ENCODE measurements at places on chromosomes 6 and 20. TPM values are rescaled to one million over a fixed set of nuclear protein-coding genes. Genes with fewer than 3 reads are reported as not detected.
A peak's percentile ranks its signal among the peaks of the same experiment; 100 is the strongest.

DNA sequence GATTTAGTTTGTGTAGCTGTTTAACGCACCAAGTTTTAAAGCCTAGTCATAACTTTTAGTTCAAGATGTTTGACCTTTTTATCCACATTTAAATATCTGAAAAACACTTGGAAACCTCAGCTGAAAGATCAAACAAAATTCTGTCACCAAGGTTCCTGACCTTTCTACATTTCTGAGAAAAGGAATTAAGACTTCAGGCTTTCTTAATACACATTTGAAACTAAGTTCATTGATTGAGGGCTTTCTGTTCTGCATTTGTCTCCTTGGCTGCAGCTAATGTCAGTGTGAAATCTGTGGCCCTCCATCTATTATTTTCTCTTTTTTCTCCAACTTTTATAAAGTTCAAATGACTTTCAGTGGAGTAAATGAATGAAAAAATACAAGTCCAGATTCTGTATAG lies 22.7 kb upstream of the FBXL4 start:
- H3K4me3 ChIP-seq, result no peak overlapping the region
- H3K27ac ChIP-seq, result no peak overlapping the region
- H3K27me3 ChIP-seq, result no peaks in the 10 kb centered on the region
- H3K36me3 ChIP-seq, result no peaks in the 10 kb centered on the region

DNA sequence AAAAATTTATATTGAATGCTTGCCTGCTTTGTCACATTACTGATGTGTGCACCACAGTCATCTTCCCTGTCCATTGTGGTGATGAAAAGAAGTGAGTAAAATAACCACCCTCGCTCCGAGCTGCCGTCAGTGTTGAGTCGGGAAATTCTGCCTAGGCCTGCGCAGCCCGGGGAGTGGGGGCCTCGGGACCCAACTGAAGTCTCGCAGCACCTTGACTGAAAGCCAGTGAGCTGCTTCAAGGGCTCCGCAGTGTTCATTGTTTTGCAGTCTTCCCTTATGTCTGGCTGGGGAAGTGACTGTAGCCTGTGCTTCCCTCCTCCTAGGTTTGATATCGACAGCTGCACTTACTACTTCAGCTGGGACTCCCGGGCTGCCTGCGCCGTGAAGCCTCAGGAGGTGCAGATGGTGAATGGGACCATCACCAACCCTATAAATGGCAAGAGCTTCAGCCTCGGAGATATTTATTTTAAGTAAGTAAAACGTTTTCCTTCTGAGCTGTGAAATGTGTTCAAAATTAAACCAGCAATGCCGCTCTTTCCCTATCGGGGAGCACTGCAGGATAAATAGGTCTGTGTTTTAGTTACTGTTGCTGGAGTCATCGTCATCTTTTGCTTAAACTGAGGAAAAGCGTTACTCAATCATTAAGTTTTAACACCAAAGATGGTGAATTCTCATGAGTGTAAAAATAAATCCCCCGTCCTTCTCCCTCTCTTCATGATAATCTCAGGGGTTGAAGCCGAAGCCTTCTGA lies 32.7 kb upstream of the SLC22A1 start:
- no peaks in the 10 kb centered on the region for H3K27me3 ChIP-seq
- H3K4me3 ChIP-seq, result no peak overlapping the region
- no peak for DNase-seq
- peaks cover 39% of the 10 kb centered on the region for H3K36me3 ChIP-seq

GRCh38 chr6:35496841-35497570 lies at the start of gene TEAD3:
Gene TEAD3 (minus strand): TSS chr6:35497079.
- peaks cover 9% of the 10 kb centered on the region for H3K27me3 ChIP-seq
- peak; percentile 92 for DNase-seq
- peak within 1 kb of the TSS; percentile 94 for H3K27ac ChIP-seq
- no peaks in the 10 kb centered on the region for H3K36me3 ChIP-seq
- peak within 1 kb of the TSS; percentile 88 for H3K4me3 ChIP-seq

DNA sequence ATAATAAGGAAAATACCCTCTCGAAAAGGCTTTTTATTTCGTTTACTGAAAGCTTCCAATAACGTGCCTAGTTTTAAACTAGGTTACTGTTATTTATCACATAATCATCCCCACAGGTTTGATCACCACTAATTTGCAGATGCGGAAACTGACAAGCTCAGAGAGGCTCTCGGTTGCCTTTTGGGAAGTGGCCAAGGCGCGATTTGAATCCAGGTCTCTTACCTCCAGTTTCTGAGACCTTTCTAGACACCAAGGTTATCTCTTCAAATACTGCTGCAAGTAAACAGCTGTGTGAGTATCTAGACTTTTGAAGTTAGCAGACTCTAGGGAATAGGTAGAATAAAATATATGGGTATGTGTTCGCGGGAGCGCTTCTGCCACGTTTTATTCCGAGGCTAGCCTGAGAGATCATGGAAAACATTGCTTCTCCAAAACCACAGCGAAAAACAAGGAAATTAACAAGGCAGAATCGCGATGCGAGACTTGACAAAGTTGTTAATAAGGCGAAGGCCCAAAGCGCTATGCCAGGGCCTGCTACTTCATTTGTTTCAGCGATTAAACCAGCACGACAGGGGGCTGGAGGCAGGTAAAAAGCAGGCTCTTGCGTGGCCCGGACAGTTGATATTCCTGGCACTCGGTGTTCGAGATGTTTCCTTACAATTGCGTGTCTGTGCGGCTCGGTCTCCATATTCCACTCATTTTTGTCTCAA lies 1.8 kb upstream of the JARID2 start:
- DNase-seq, result peak; percentile 82
- H3K27ac ChIP-seq, result peak overlapping the region; percentile 86
- peak overlapping the region; percentile 92 for H3K4me3 ChIP-seq

DNA sequence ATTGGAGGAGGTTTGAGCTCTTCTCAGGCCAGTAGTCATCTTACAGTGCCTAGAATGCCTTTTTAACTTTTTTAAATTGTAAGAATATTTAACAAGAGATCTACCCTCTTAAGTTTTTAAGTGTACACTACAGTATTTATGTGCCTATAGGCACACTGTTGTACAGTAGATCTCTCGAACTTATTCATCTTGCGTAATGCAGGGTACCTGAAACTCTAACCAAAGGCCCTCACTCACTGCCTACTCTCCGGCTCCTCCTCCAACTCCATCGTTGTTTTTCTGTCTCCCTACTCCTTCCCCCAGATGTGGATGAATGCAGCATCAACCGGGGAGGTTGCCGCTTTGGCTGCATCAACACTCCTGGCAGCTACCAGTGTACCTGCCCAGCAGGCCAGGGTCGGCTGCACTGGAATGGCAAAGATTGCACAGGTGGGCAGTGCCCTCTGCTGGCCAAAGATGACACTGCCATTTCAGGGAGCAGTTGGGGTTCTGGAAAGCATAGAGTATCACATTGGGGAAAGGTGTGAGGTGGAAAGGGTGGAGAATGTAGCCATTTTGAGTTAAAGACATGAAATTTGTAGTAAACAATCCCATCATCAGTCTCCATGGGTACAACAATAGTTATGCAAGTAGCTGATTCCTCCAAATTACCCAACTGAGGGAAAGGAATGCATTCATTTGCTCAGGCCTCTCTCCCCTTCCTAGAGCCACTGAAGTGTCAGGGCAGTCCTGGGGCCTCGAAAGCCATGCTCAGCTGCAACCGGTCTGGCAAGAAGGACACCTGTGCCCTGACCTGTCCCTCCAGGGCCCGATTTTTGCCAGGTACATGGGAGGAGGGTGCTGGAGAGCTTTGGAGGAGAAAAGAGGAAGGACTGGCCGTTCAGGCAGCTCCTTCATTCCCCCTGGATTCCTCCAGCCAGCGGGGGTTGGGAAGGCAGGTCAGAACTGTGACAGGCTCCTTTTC lies 18.4 kb upstream of the ZNF76 start:
- peak overlapping the region; percentile 36 for H3K27ac ChIP-seq
- no peaks in the 10 kb centered on the region for H3K36me3 ChIP-seq
- DNase-seq, result peak; percentile 90
- H3K4me1 ChIP-seq, result peaks cover 39% of the 10 kb centered on the region
- H3K27me3 ChIP-seq, result peaks cover 41% of the 10 kb centered on the region

GRCh38 chr20:35290186-35290886 lies 1.9 kb downstream of the FAM83C start:
- no peaks in the 10 kb centered on the region for H3K36me3 ChIP-seq
- no peaks in the 10 kb centered on the region for H3K4me1 ChIP-seq
- H3K27me3 ChIP-seq, result no peaks in the 10 kb centered on the region
- no peak for DNase-seq

- H3K27me3 ChIP-seq, result peaks cover 12% of the 10 kb centered on the region
- H3K4me1 ChIP-seq, result peaks cover 4% of the 10 kb centered on the region
- peak; percentile 44 for DNase-seq
- H3K4me3 ChIP-seq, result no peak overlapping the region
- H3K36me3 ChIP-seq, result no peaks in the 10 kb centered on the region
- no peak overlapping the region for H3K27ac ChIP-seq
These were observed 10.2 kb downstream of the VSX1 start for GRCh38 chr20:25071734-25072133.

DNA sequence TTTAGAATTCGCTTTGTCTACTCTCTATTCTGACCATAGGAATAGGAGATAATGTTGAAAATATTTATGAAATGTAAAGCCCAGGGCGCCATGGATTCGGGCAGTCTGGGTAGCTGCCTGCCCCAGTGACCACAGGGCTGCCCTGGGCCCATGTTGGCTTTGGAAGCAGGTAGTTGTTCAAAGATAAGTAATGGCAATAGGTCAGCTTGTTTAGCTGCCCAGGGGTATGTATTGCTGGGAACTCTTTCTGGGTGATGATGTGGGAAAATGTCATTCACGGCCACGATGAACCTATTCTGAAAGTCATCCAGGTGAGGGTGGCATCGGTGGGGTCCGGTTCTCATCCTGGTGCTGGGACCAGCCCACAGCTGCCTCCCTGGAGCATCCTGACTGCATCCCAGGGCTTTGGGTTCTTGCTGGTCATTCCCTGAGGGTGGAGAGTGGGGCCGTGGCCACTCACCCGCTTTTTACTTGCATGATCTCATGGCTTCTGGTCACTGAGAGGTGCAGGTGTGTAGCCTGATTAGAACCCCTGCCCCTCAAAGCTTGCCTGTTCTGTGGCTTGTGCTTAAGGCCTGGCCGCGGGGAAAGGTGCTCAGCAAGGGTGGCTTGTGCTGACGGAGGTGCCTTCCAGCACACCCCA lies 102.8 kb downstream of the ERMARD start:
- DNase-seq, result no peak
- H3K27ac ChIP-seq, result no peak overlapping the region
- no peaks in the 10 kb centered on the region for H3K4me1 ChIP-seq
- no peaks in the 10 kb centered on the region for H3K36me3 ChIP-seq
- no peaks in the 10 kb centered on the region for H3K27me3 ChIP-seq
- H3K4me3 ChIP-seq, result no peak overlapping the region

DNA sequence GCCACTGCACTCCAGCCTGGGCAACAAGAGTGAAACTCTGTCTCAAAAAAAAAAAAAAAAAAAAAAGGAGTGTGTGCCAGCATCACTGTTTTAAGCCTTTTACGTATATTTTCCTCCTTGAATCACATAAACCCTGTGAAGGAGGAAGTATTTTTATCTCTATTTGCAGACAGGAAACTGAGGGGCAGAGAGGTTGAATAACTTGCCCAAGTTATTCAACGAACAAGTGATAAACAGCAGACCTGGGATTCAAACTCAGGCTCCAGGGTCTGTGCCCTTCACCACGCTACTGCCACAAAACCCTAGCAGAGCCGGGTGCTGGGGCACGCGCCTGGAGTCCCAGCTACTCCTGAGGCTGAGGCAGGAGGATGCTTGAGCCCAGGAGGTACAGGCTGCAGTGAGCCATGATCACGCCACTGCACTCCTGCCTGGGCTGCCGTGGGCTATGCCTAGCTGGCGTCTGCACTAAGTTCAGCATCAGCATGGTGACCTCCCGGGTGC lies 9.4 kb upstream of the AVP start:
- H3K4me1 ChIP-seq, result no peaks in the 10 kb centered on the region
- peaks cover 35% of the 10 kb centered on the region for H3K27me3 ChIP-seq
- H3K4me3 ChIP-seq, result no peak overlapping the region
- no peak overlapping the region for H3K27ac ChIP-seq

GRCh38 chr20:7031222-7031621 lies 263.7 kb downstream of the BMP2 start:
- H3K4me1 ChIP-seq, result no peaks in the 10 kb centered on the region
- DNase-seq, result peak; percentile 53
- no peaks in the 10 kb centered on the region for H3K27me3 ChIP-seq
- H3K36me3 ChIP-seq, result no peaks in the 10 kb centered on the region
- no peak overlapping the region for H3K4me3 ChIP-seq

TNFRSF6B gene
- 3.8 TPM for total RNA-seq

PAX1 gene
- total RNA-seq, result not detected

GABRR1 gene
- total RNA-seq, result 0.16 TPM
